Activated CD8-positive, alpha-beta memory T cell treated with anti-CD3 and anti-CD28 coated beads, Interleukin-2, amount 10 ng/mL, durations not matched to agents 7 days and 5 days (primary cell): ENCODE measurements at places on chromosomes 12 and 14. TPM values are rescaled to one million over a fixed set of nuclear protein-coding genes. Genes with fewer than 3 reads are reported as not detected.

DNA sequence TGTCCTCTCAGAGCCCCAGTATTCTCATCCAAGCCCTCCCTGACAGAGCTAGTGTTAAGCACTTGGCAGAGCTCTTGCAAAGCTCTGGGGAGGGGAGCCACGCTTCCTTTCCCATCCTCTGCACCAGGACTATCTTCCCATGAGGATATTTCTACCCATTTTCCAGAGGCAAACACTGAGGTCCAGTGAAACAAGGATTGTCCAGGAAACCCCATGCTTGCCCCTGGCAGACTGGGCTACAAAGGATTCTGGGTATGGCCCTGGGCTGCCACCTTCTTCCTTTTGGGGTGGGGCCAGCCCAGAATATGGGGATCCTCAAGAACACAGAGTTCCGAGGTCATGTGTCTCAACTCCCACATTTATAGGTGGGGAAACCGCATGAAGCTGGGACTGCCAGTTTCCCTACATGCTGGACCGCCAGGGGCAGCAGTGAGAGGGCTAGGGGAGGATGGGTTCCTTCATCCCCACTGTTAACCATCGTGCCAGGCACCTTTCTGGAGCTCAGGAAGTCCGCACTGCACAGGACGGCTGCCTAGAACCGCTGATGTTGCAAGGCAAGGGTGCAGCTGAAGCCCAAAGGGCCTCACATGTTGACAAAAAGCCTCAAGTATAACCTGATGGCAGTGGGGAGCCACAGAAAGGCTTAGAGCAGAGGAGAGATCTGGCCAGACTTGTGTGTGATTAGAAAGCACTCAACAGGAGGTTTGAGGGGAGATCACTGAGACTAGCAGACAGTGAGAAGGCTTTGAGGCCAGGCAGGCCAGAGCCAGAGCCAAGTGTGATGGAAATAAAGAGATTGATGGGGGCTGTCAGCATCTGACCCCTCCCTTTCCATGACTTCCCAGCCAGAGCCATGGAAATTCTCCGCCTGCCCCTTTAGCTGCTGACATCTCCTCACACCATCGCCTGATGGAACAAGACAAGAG is 5.5 kb upstream of the CCDC85C start:
- H3K4me3 ChIP-seq, result no peak overlapping the region
- H3K4me1 ChIP-seq, result peaks cover 6% of the 10 kb centered on the region
- H3K36me3 ChIP-seq, result peaks cover 1% of the 10 kb centered on the region
- H3K27me3 ChIP-seq, result no peaks in the 10 kb centered on the region
- H3K27ac ChIP-seq, result no peak overlapping the region

DNA sequence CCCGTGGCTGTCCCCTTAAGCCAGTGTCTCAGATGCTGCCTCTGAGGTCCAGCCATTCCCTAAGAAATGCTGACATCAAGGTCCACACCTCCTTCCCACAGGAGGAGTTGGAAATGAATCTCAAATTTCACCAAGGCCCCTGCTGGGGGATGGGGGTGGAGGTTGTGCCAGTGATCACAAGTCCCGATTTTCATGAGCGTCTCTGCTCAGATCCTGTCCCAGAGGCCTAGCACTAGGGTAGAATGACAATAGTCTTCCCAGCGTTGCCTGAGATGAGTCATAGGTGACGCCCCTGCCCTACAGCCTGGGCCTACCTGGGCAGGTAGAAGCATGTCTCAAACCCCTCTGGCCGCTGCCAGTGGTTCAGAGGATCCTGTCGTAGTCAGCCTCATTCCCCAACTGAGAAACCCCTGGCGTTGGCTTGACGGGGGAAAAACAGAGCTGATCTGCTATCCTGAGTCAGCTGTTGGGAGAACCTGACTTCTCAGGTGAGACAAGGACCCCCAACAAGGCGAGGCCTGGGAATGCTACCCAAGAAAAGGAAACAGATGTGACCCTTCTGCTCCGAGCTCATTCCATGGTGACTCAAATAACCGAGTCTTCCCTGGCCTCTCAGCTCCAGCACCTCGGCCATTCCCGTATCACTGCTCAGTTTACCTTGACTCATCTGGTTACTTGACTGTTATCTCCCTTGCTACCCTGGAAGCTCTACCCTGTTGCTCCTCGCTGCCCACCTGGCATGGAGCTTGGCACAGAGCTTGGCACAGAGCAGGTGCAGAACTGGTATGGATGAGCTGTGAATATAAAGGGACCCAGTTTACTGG is 21.8 kb upstream of the SPPL3 start:
- H3K36me3 ChIP-seq, result no peaks in the 10 kb centered on the region
- H3K27me3 ChIP-seq, result no peaks in the 10 kb centered on the region
- DNase-seq, result no peak

DNA sequence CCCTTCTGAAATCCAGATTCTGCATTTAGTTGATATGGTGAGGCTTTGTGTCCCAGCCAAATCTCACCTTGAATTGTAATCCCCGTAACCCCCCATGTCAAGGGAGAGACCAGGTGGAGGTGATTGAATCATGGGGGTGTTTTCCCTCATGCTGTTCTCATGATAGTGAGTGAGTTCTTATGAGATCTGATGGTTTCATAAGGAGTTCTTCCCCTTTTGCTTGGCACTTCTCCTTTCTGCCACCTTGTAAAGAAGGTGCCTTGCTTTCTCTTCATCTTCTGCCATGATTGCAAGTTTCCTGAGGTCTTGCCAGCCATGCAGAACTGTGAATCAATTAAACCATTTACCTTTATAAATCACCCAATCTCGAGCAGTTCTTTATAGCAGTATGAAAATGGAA is 23.1 kb upstream of the C12orf42 start:
- H3K27me3 ChIP-seq, result peaks cover 4% of the 10 kb centered on the region
- no peak for DNase-seq
- no peaks in the 10 kb centered on the region for H3K36me3 ChIP-seq

Gene ATF7
- 33.8 TPM for total RNA-seq

Gene STAT2
- total RNA-seq, result 308 TPM

Gene IRF9
- 295 TPM for total RNA-seq

Gene CRACR2A
- total RNA-seq, result 52.0 TPM

Gene FGF23
- not detected for total RNA-seq

DNA sequence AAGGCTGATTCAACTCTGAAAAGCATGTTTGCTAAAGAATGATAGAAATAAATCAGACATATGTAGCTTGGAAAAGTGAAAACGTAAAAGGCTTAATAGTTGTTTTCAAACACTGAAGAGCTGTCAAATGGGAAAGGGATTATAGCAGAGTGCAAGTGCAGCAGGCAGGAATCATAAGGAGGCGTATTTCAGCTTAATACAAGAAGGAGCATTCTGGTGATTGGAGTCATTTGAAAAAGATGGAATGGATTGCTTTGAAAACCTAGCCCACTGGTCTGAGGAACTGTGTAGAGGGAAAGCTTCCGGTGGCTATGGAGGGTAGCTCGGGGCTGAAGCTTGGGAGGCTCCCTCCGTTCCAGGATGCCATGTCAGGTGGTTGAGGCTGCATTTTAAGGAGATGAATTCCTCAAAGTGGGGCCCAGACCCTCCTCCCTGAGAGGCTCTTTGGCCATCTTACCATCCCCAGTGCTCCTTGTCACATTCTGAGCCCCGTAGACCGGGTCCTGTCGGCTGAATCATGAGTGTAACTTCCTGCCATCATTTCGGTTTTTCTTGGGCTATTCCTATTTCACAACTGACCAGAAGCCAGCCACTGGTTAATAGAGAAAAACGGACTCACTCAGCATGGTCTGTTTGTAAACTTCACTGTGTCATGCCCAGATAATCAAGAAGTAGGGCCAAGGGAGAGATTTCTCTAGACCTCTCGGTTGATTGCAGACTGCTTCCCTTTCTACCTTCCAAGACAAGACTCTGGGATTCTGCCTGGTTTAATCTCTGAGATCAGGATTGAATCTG is 6.5 kb downstream of the WNT5B start:
- no peaks in the 10 kb centered on the region for H3K36me3 ChIP-seq
- H3K27me3 ChIP-seq, result peaks cover 54% of the 10 kb centered on the region
- no peak overlapping the region for H3K4me3 ChIP-seq
- no peak for DNase-seq

- no peaks in the 10 kb centered on the region for H3K36me3 ChIP-seq
- DNase-seq, result no peak
- H3K4me3 ChIP-seq, result peak within 1 kb of the TSS; percentile 42
- H3K27me3 ChIP-seq, result peaks cover 97% of the 10 kb centered on the region
- peaks cover 10% of the 10 kb centered on the region for H3K4me1 ChIP-seq
- no peak within 1 kb of the TSS for H3K27ac ChIP-seq
These were observed at the start of gene HOXC9 for GRCh38 chr12:54000116-54001114. Gene HOXC9, plus strand, starts transcription at chr12:54000161. Its CDS starts 28 bp downstream, at chr12:54000189.

Gene RND1
- 2.7 TPM for total RNA-seq

Gene DNAAF2
- 8.7 TPM for total RNA-seq

Gene EEF1AKMT3
- 4.1 TPM for total RNA-seq

GRCh38 chr12:114361545-114361944 is 44.4 kb downstream of the TBX5 start:
- no peak for DNase-seq
- no peak overlapping the region for H3K4me3 ChIP-seq
- no peaks in the 10 kb centered on the region for H3K36me3 ChIP-seq
- no peaks in the 10 kb centered on the region for H3K4me1 ChIP-seq
- H3K27ac ChIP-seq, result no peak overlapping the region

Gene GPR84
- 0.59 TPM for total RNA-seq

GRCh38 chr14:23570806-23571483 is 3.4 kb upstream of the AP1G2 start:
- H3K36me3 ChIP-seq, result peaks cover 5% of the 10 kb centered on the region
- peaks cover 41% of the 10 kb centered on the region for H3K4me1 ChIP-seq

Gene RGS6
- total RNA-seq, result 1.5 TPM

GRCh38 chr12:66003951-66004350 is 126.6 kb downstream of the LLPH start:
- no peak overlapping the region for H3K27ac ChIP-seq
- DNase-seq, result no peak
- peaks cover 5% of the 10 kb centered on the region for H3K27me3 ChIP-seq
- no peaks in the 10 kb centered on the region for H3K36me3 ChIP-seq
- no peak overlapping the region for H3K4me3 ChIP-seq

Gene OVCH1
- not detected for total RNA-seq

Gene HOXC13
- not detected for total RNA-seq

GRCh38 chr12:1808036-1808797 is 12.1 kb upstream of the LRTM2 start:
- H3K36me3 ChIP-seq, result no peaks in the 10 kb centered on the region
- no peak overlapping the region for H3K4me3 ChIP-seq
- H3K4me1 ChIP-seq, result peaks cover 26% of the 10 kb centered on the region
- H3K27ac ChIP-seq, result no peak overlapping the region
- no peaks in the 10 kb centered on the region for H3K27me3 ChIP-seq

- H3K27ac ChIP-seq, result no peak overlapping the region
- no peak overlapping the region for H3K4me3 ChIP-seq
- H3K36me3 ChIP-seq, result no peaks in the 10 kb centered on the region
These were observed 91.2 kb downstream of the RGS6 start for GRCh38 chr14:72023128-72024042.

Gene DBX2
- total RNA-seq, result not detected

DNA sequence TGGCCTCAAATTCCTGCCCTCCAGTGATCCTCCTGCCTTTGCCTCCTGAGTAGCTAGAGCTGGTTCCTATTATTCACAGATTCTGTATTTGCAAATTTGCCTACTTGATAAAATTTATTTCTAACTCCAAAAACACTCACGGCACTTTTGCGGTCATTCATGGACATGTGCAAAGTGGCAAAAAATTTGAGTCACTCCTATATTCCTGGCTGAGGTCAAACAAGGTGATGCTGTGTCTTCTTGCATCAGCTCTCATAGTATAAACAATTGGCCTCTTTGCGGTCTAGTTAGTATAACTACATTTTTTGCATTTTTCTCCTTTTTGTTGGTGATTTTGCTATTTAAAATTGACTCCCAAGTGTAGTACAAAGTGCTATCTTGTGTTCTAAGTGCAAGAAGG is 24.7 kb downstream of the ATF1 start:
- no peak overlapping the region for H3K27ac ChIP-seq
- DNase-seq, result no peak
- peaks cover 20% of the 10 kb centered on the region for H3K4me1 ChIP-seq
- no peaks in the 10 kb centered on the region for H3K27me3 ChIP-seq
- peaks cover 42% of the 10 kb centered on the region for H3K36me3 ChIP-seq
- no peak overlapping the region for H3K4me3 ChIP-seq

Gene TAS2R19
- 2.0 TPM for total RNA-seq

Gene CD4
- 1.8 TPM for total RNA-seq

GRCh38 chr12:33752854-33753253 is 269.4 kb upstream of the ALG10 start:
- no peak for DNase-seq
- H3K27me3 ChIP-seq, result no peaks in the 10 kb centered on the region
- no peaks in the 10 kb centered on the region for H3K4me1 ChIP-seq
- H3K4me3 ChIP-seq, result no peak overlapping the region
